T-helper 22 cell (primary cell): ENCODE measurements at places on chromosomes 1 and 21.

- DNase-seq = no peak
Measured at GRCh38 chr1:24345334-24345733, 26.2 kb downstream of the GRHL3 start.

GRCh38 chr1:62355095-62355494 lies 35.9 kb upstream of the KANK4 start:
- no peak for DNase-seq

GRCh38 chr1:76083189-76083588 lies 8.6 kb downstream of the ST6GALNAC3 start:
- no peak for DNase-seq

GRCh38 chr1:200883118-200883517 lies 10.3 kb downstream of the GPR25 start:
- DNase-seq = no peak

DNA sequence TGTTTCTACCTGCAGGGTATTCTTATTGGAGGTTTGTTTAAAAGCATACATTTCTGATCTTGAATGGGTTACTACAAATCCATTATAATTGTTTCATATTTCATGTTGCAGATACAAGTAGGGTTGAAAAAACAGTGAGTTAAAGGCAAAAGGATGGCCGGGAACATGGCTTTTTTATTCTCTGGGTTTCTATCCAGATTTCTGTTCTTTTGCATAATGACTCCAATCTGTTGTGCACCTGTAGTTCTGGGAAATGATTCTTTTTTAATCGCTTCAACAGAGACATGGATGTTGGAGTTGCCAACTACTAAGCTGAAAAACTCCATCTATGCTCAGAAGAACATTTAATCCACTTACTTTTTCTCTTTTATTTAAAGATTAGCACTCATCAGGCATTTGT lies 2.7 kb upstream of the ADAMTS1 start:
- DNase-seq = no peak

DNA sequence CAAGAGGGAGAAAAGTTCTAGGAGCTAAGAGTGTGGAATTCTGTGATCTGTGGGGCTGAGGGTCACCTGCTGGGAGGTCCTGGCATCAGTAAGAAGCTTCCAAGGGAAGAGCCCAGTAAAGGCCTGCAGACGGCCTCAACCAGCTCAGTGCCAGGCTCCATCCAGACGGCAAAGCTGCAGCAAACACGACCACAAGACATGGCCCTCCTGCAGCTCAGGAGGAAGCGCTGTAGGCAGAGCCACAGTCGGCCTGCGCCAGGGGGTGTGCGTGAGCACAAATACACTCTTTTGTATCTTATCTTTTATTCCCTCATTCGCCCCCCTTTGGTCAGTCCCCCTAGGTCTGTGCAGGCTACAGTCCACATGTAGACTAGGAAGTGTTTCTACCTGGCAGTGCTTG lies 13.4 kb downstream of the C1orf174 start:
- DNase-seq = no peak

DNA sequence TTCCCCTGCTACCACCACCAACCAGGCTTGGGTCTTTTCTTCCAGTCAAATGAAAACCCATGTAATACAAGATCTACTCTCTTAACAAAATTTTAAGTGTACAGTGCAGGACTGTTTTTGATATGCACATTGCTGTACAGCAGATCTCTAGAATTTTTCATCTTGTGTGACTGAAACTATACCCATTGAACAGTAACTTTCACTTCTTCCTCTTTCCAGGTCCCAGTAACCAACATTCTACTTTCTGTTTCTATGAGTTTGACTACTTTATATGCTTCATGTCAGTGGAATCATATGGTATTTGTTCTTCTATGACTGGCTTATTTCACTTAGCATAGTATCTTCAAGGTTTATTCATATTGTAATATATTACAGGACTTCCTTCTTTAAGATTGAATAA lies 45.3 kb upstream of the PLPPR4 start:
- no peak for DNase-seq

DNA sequence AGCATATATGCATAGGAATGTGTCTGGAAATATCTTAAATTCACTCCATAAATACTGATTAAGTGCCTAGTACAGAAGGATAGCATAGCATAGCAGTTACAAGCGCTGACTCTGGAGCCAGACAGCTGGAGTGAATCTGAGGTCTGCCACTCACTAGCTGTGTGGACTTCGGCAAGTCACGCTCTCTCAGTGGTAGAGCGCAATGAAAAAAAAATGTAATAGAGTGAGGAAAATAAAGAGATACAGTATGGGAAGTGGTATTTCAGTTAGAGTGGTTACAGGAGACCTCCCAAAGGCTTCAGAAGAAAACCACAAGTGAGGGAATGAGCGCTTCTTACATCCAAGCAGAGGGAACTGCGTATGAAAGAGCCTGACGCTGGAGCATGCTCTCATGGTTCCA lies 338.9 kb upstream of the PRMT6 start:
- DNase-seq = no peak

- no peak for DNase-seq
Measured at GRCh38 chr1:66217021-66217420, 316.9 kb upstream of the SGIP1 start.

- no peak for DNase-seq
Measured at GRCh38 chr1:233790662-233791371, 113.7 kb upstream of the SLC35F3 start.

DNA sequence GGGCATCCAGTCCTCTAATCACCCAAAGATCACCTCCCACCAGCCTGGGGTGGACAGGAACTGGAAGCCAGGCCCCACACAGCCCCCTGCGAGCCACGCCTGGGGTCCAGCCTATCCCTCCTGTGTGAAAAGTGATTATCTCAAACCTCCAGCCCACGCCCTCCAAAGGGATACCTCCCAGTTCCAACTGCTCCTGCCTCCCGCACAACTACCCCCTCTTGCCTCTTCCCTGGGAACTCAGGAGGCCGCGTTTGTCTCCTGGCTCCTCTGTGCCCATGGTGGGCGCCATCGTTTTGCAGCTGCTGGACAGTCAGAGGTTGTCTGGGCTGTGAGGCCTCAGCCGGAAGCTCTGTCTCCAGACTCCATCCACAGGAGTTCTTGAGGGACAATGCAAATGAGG lies 305.9 kb downstream of the AJAP1 start:
- DNase-seq = no peak

- no peak for DNase-seq
Measured at GRCh38 chr21:16509476-16509875, 779.7 kb downstream of the USP25 start.

GRCh38 chr1:56834137-56834900 lies 15.1 kb upstream of the FYB2 start:
- no peak for DNase-seq

DNA sequence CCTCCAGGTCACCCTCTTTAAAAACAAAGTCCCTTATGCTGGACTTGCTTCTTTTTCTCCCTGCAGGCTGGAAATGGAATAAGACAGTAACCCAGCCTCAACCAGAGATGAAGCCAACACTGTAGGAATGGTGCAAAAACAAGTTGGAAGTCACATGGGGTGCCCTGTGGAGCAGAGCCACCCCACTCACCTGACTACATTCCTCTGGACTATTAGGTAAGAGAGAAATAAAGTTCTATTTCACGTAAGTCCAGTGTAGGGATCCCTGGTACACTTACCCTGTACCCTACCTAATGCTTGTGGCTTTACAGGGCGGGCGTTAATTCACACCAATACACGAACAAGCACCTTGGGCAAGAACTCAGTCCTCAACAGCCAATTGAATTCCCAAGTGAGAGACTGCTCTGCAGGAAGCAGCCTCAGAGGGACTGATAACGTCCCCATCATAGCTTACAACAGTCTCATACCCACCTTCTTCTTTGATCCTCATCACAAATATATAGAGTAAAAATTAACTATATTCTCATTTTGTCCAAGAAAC lies 112.5 kb upstream of the FGGY start:
- no peak for DNase-seq

DNA sequence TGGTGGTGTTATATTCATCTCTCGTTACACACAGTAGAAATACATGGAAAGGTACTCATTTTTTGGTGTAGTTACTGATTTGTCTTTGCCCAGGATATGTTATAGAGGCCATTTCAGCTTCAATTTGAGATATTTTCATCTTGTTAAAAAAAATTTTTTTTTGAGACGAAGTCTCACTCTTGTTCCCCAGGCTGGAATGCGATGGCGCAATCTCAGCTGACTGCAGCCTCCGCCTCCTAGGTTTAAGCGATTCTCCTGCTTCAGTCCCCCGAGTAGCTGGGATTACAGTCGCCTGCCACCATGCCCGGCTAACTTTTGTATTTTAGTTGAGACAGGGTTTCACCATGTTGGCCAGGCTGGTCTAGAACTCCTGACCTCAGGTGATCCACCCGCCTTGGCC lies 19.0 kb downstream of the MORC3 start:
- no peak for DNase-seq

- DNase-seq = peak; percentile 8
Measured at GRCh38 chr1:58929671-58930325, 146.0 kb upstream of the JUN start.

GRCh38 chr1:99992760-99993467 lies 23.1 kb downstream of the SLC35A3 start:
- DNase-seq = no peak

DNA sequence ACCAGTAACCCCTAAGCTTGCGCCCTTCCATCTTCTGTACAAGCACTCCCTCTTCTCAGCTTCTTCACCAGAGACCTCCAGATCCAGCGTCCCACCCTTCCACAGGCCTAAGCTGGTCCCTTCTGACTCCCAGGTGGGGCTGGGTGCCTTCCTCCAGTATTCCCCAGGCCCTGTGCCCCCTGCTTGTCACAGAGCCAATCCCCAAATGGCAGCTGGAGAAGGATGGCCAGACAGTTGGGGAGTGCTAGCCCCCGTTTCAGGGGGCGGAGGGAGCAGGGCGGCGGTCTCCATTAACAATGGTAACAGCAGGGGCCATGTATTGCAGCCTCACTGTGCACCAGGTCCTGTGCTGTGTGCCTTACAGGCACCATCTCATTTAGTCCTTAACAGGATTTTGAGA lies 85.7 kb downstream of the KCNN3 start:
- DNase-seq = no peak

DNA sequence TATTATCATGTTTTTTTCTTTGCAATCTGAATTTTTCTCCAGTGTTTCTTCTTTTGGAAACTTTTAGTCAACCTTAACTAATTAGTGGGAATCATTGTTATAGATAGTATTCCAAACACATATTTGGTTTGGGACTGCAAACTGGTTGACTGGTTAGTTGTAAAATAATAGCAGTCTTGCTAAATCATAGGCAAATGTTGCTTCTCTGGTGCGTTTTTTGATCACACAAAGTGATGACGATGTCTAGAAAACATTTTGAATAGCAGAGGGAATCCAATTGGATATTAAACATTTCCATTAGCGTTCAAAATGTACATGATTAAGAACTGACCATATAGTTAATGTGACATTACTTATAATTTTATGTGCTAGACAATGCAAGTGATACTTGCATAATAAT lies 4.5 kb downstream of the DNAJB4 start:
- DNase-seq = no peak
